ENCODE measurements at places on chromosomes 2 and 18.

DNA sequence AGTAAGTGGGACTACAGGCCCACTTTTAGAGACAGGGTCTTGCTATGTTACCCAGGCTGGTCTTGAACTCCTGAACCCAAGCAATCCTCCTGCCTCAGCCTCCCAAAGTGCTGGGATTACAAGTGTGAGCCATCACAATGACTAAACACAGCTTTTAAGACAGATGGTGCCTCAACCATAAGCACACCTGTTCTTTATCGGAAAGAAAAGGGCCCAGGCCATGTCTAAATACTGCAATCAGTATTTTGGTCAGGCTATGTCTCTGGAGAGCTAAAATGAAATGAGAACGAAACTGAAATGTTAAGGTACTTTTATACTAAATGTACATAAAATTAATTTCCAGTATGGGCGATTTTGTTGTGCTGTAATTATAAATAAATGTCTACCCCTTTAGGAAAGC, 69.5 kb upstream of the SPTBN1 start:
- no peak for DNase-seq

- DNase-seq, result no peak
Observed at GRCh38 chr2:176967911-176968450, 244.6 kb upstream of the HNRNPA3 start.

DNA sequence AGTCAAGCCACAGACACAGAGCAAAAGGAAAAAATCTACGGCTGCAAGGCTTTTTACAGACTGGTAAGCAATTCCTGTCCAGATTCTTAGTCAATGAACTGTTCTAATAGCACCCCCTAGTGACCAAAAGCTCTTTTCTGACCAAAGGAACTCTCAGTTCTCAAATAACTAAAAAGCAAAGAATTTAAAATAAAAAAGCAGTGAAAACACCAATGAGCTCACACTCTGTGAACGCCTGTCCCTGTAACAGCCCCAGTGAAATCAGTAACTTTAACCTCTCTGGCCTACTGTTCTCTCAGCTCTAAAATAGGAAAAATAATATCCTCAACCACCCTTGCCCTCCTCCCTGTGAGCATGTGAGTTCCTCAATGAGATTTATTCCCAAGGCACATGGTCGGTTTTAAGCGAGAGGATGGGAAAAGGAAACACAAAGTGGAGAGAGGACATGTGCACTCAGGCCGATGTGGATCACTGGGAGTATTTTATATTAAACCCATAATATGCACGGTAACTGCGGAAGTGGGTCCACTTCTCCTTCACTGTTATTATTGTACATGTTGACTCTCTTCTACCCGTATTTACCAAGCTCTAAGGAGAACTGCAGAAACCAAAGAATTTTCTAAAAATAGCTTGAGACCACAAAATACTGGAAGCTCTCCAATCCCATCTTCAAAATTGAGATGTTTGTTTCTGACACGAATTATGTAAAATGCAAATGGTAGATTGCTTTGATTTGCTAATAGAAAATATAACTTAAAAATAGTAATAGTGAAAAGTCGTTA, 128.5 kb downstream of the STK39 start:
- DNase-seq, result no peak

- DNase-seq, result no peak
Observed at GRCh38 chr18:73962256-73962655, 185.4 kb downstream of the FBXO15 start.

DNA sequence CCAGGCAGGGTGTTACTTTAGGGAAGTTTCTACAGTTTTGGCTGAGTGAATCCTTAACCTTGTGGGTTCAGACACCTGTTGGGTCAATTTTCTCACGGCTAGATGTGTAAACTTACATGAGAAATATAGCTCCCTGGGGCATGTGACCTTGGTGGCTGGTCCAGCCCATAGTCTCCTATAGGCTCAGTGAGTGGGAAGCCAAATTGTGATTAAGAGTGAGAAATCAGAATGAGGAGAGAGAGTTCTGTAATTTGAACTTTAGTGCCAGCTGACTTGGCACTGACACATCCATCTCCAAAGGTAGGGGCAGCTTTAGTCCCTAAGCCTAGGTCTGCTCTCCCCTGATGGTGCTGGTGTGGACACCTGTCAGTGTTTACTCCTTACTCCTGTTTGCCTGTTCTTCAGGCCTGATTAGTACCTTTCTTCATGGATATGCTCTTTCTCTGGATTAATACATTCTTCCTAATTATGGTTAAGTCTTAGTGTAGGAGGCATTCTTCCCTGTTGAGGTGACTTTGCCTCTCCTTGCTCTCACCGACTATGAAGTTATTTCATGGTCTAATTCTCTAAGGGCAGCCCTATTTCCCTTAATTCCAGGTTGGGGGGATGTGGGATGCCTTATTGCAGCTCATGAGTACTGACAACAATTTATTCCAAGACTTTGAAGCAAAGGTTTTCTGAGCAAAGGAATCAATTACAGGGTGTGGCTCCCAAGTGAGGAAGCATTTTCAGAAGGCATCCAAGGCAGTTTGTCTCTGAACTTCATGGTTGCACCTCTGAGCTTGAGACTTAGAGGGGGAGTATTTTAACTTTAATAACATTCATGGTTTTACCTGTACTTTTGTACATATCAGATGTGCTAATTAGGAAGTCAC, 177.3 kb downstream of the DYSF start:
- no peak for DNase-seq

GRCh38 chr2:44766220-44766619, 175.3 kb upstream of the SIX3 start:
- DNase-seq, result no peak

DNA sequence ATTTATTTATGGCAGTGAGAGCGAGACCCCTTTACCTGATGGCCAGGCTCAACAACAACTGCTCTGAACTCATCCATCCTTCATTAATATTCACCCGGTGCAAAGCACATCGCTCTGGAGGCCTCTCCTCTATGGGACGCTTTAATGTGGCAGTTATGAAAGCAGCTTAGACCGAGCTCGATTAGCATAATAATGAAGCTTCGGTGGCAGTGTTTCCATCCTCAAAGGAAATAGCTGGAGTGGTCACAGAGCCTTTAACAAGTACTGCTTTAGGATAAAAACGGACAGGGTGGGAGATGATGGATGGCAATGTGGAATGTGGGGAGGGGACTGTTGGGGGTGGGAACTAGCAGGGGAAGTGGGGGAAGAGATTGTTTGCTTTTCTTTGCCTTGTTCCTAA, 243.9 kb downstream of the SLC4A3 start:
- no peak for DNase-seq

GRCh38 chr18:44186001-44186400, 494.7 kb upstream of the SETBP1 start:
- no peak for DNase-seq

- no peak for DNase-seq
Observed at GRCh38 chr2:132668189-132668823, 1.7 kb downstream of the LYPD1 start.
